ENCODE measurements at places on chromosomes 1 and 21.

GRCh38 chr1:1166642-1167397 lies 6.9 kb upstream of the TTLL10 start:
- DNase-seq, result no peak

- DNase-seq, result no peak
Measured at GRCh38 chr1:17586172-17586964, 46.9 kb downstream of the ARHGEF10L start.

GRCh38 chr1:178688244-178688643 lies 36.8 kb upstream of the RALGPS2 start:
- DNase-seq, result no peak

DNA sequence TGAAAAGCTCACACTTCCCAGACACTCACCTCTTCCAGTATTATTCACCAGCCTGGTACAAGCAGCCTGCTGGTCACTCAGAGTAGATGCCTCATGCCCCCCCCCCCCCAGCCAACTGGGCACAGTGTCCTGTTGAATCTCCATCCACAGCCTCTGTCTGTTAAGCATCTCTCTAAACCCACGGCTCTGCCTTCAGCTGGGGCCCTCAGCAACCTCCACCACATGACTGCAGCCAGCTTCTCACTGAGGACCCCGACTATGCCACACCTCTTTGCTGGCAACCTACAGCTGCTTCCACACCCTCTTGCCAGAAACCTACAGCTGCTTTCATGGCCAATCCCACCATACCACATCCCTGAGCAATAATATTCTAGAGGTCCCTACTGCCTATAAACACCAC lies 113.1 kb downstream of the RHOU start:
- no peak for DNase-seq

- DNase-seq, result no peak
Measured at GRCh38 chr1:40648928-40649591, 16.4 kb downstream of the RIMS3 start.
